ENCODE measurements at places on chromosomes 1 and 21.

DNA sequence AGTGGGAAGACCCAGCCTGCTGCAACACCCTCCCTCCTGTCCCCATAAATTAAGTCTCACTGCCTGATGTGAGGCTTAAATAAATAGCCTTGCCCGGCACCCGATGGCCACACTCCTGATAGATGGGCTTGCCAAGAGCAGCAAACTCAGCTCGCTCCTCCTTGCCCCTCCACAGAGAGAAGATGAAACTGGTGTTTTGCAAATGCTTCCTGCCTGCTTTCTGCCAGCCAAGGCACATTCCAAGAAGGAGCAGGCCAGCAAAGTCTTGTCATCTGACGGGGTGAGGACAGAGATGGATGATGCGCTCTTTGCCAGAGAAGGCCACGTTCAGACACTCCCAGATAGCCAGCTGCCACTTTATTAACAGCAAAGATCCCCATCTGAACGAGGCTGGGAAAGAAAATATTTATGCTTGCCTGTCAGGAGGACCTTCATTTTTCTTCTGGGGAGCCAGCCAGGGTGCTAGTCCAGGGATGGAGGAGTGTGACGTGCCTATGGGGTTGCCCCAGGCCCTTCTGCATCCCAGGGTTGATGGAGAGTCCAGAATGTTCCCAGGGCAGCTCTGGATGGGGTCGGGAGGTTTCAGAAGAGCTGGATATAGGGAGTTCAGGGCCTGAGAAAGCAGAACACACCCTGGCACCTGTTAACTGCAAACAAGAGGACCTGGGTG is 265.4 kb downstream of the FOXD2 start:
- DNase-seq = no peak

- no peak for DNase-seq
Observed at GRCh38 chr1:225446981-225447615, 19.3 kb upstream of the LBR start.

- DNase-seq = peak; percentile 31
Observed at GRCh38 chr21:36330904-36331303, 10.9 kb downstream of the MORC3 start.

DNA sequence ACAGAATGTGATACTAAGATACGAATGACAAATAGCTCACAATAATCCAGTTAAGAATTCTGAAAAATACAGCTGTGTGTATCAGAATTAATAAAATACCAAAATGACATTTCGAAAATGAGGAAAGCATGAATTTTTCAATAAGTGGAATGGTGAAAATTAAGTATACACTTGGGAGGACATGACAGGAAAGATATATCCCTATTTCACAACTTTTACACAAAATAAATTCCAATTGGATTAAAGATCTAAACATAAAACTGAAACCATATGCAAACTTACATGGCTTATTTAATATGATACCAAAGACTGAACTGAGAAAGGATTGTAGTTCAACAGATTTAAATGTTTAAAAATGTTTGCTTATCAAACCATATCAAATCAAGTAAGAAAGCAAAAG is 510.4 kb upstream of the ADAMTS5 start:
- DNase-seq = no peak

- DNase-seq = no peak
Observed at GRCh38 chr1:37704966-37705365, 12.7 kb downstream of the CDCA8 start.

DNA sequence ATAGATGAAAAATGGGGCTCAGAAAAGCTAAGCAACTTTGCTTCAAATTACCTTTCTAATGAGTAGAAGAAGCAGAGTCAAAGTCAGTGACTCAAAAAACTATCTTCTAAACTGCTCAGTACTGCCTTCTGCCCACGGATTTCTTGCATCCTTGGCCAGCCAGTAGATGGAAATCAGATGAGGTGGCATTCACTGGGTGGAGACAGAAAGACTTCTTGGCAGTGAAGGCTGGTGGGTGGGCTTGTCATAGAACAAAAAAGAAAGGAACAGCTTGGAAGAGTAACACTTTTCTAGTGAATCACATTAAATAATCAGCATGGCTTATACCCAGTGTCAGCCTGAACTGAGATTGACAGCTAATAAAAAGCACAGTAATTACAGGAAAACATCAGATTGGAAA is 170.7 kb downstream of the ST6GALNAC5 start:
- DNase-seq = no peak

DNA sequence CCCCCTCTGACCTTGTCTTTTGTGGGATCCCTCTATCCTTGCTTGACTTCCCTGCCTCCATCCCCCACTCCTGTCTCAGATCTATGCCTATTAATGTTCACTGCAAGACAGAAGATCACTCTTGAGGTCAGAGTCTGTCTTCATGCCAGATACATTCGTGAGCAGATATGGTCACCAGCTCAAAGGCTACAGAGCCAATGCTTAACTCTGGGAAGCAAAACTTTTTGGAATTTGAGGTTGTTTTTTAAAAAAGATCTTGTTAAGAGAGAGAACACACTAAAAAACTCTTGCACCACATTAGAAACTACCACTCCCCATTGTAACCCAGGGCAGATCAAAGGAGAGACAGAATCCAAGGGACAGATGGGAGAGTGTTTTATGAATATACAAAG is 17.1 kb upstream of the A3GALT2 start:
- DNase-seq = no peak

- DNase-seq = no peak
Observed at GRCh38 chr1:89904219-89904980, 83.6 kb downstream of the LRRC8D start.

- DNase-seq = no peak
Observed at GRCh38 chr21:21384977-21385376, 386.8 kb downstream of the NCAM2 start.

DNA sequence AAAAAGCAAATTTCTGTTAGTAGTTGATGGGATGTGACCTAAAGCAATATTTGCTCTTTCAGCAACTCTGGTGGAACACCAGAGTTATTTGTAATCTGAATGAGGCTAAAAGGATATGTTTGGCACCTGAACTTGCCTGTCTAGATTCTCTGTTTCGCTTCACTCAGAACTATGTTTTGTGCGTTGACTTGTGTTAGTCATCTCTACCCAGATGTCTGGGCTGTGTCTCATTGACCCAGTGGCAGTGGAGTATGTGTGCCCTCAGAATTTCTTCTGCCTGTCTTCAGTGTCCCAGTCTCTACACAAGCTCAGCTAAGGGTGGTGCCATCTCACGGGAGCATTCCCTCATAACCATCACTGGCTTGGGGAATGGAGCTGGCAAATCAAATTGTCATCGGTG is 13.9 kb downstream of the KCNK1 start:
- no peak for DNase-seq

GRCh38 chr1:244826712-244827111 is 8.7 kb upstream of the COX20 start:
- no peak for DNase-seq

- no peak for DNase-seq
Observed at GRCh38 chr1:213988507-213989001, 781 bp downstream of the PROX1 start.

- DNase-seq = no peak
Observed at GRCh38 chr1:20507248-20507563, 745 bp downstream of the MUL1 start.

GRCh38 chr1:20632386-20632785 is 872 bp upstream of the PINK1 start:
- DNase-seq = no peak

DNA sequence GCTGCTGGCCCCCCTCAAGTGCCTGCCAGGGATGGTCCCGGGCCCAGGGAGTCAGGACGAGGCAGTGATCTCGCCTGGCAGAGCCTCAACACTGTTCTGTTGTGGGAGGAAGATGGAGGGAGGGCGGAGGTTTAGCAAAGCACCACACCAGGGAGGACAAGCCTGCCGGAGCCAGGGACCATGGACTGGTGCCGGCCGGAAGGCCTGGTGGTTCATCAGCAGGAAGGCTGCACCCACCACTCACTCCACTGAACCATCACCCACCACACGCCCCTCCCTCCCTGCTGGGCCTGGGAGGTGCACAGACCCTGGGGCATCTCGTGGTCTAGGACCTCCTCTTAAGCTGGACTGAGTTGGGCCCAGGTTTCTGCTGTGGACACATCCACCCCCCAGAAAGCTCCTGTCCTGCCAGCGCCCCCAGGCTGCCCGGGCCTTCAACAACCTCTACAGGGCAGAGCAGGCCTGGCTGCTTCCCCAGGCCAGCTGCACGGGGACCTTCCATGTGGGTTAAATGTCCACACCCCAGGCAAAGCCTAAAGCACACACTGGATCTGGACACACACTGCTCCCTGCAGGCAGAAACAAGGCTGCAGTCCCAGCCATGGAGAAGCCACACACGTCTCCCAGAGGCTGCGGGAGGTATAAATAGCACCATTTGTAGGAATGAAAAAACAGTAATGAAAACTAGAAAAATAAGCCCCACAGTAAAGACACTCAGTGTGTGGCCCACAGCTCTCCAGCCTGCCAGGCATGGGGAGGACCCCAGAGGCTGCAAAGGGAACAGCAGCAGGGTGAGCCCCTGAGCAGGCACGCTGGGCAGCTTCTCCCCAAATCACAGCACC is 10.4 kb upstream of the TMEM240 start:
- no peak for DNase-seq

DNA sequence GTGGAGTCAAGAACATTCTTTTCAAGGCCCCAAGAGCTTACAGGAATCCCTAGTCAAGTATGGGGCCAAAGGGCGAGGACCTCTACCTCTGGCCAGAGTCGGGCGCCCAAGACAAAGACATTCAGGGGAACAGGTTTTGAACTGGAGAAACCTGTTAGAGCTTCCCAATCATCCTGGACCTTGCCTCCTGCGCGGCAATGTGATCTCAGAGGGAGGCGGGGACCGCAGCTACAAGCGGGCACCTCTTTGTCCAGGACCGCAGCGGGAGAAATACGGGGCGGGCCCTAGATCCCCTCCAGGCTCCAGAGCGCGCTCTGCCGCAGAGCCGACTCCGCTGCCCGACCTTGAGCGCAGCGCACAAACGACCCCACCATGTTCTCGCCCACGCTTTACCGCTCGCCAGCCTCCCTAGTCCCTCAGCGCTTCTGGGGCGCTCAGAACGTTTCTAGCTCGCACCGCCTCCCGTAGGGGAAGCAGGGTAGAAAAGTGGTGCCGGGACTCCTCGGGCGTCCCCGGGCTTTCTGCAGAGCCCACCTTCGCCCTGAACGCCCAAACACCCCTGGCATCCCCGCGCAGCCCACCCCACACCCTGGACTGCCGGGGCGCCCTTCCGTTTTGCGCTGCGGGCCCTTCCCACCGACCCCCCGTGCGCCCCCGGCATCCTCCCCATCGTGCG is 28.1 kb downstream of the RABIF start:
- DNase-seq = peak; percentile 7

- DNase-seq = no peak
Observed at GRCh38 chr1:24514946-24515345, 12.3 kb downstream of the RCAN3 start.

DNA sequence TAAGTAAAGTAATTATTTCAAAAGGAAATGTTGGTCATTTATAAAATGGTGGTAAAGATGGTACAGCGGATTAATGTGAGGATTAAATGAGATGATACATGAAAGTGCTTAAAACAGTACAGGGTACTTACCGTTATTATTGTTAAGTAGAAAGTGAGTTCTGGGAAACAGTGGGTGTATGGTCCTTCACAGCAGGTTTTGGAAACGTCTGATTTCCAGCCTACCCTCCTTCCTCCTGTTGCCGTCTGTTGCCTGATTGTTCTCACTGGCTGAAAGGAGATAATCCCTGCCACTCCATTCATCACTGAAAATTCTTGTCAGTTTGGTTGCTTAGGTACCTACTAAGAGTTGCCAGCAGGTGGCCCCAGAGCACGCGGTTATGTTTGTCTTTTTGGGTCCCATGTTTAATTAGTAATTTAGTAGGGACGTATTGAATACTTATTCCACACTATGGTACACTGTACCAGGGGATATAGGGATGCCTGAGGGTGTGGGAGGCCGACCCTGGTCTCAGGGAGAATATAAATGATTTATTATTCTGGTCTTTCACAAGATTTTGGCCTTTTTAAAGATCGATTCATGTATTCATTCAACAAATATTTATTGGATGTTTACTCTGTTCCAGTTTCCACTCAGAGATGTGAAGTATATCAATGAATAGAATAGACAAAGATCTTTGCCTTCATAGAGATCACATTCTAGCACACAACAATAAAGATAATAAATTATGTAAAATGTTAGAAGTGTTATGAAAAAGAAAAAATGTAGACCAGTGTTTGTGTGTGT is 30.8 kb upstream of the RPTN start:
- peak; percentile 55 for DNase-seq

GRCh38 chr1:26771643-26772321 is 16.0 kb upstream of the PIGV start:
- no peak for DNase-seq

DNA sequence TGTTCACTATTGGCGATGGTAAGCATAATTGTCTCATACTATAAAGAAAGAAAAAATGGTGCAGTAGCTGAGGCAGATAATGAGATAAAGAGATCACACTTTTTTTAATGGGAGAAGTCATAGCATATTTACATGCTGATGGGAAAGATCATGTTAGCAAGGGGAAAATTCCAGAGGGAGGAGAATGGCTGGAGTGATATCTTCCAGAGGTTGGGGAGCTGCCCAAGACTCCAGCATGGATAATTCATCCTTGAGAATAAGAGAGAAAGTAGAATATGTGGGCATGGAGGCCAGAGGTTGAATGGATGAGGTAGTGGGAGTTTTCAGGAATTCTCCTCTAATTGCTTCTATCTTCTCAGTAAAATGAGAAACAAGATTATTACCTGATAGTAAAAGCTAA is 45.8 kb upstream of the RGS1 start:
- DNase-seq = no peak

DNA sequence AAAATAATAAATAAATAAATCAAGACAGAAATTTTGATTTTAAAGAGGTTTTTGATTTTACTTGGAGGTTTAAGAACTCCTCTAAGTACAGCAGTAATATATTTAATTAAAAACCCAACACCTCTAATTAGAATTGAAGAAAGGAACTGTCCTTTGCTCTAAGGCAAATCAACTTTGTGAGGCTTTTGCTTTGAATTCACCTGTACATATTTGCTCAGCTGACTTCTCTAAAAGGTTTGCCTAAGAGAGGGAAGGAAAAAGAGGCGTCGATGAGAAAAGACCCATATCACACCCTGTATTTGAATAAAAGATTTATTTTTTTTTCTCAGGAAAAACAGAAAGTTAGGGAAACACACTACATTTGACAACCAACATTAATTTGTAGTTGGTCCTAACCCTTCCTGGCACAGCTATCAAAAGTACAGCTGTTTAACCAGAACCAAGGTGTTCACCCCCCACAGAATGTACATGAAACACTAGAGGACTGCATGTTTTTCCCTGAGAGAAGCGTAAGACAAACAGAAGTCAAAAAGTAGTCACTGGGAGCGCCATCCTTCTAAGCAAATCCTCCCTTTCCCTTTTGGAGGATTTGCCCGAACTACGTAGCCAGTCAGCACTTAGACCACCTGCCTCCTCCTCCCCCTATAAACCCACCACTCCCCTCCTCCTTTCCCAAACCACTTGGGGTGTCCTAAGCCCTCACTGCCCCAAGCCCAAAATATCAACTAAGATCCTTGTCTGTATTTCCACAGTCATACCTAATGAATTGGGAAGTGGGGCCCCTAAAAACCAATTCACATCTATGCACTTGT is 4.9 kb downstream of the MCL1 start:
- no peak for DNase-seq

Data from T-helper 9 cell (primary cell).